ENCODE measurements at places on chromosomes 5 and 9. TPM values are rescaled to one million over a fixed set of nuclear protein-coding genes. Genes with fewer than 3 reads are reported as not detected.

- DNase-seq, result no peak
Measured at GRCh38 chr5:35485487-35485886, 132.2 kb upstream of the SPEF2 start.

TMEFF1 gene
- total RNA-seq, result 9.5 TPM

DNA sequence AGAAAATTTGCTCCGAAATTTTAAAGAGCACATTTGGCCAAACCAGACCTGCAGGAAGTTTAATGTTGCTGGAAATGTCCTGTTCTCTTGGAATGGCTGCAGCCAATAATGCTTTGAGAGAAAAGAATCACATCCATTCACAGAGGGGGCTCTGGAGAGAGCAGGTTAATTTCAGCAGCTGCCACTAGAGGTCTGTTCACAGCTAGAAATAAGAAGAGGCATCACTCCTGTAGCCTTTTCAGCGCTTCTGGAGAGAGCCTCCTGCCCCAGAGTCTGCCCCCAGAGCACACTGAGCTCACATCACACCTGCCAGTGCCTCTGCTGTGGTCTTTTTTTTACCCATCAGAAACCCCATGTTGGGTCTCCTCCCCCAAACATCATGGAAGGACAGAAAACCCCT lies 124.8 kb upstream of the RAD23B start:
- no peak for DNase-seq

DNA sequence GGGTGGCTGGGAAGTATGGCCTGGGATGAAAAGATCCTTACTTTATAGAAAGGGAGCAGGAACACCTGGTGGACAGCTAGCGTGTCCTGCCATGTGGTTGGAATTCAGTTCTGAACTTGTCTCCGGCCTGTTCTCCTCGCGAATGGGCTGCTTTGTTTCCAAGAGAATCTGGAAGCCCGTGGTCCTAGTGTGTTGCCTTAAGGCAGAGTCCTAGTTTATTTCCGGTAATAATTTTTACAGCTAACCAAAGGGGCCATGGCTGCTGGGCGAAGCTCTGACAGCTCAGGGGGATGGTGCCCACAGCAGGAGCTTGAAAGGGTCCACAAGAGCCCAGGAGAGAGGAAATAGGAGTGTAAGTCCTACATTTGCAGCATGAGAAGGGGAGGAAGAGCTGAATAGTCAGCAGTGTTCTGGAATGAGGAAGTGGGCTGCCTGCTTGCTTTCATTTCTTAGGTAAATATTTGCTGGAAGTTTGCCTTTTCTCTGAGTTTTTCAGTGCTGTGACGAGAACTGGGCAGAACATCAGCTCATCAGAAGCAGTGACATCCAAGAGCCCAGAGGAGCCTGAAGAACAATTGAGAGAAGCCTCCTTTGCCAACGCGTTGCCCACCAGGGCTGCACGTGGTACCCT lies 13.1 kb upstream of the IGFBPL1 start:
- DNase-seq, result no peak

DNA sequence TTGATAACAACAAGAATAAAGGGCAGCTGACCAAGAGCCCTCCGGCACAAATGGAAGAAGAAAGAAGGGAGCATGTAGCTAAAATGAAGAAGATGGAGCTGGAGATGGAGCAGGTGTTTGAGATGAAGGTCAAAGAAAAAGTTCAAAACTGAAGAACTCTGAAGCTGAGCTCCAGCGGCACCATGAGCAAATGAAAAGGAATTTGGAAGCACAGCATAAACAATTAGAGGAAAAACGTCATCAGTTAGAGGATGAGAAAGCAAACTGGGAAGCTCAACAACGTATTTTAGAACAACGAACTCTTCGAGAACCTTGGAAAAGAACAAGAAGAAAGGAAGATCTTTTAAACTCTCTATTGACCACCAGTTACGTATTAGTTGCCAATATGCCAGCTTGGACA lies 100.9 kb downstream of the GABBR2 start:
- DNase-seq, result no peak

- no peak for DNase-seq
Measured at GRCh38 chr5:164013077-164013670, 507.8 kb downstream of the MAT2B start.

ADGRV1 gene
- 13.6 TPM for total RNA-seq

Measured in type B pancreatic cell (in vitro differentiated cells).